Brain pericyte (primary cell): ENCODE measurements at places on chromosomes 13 and 19.

DNA sequence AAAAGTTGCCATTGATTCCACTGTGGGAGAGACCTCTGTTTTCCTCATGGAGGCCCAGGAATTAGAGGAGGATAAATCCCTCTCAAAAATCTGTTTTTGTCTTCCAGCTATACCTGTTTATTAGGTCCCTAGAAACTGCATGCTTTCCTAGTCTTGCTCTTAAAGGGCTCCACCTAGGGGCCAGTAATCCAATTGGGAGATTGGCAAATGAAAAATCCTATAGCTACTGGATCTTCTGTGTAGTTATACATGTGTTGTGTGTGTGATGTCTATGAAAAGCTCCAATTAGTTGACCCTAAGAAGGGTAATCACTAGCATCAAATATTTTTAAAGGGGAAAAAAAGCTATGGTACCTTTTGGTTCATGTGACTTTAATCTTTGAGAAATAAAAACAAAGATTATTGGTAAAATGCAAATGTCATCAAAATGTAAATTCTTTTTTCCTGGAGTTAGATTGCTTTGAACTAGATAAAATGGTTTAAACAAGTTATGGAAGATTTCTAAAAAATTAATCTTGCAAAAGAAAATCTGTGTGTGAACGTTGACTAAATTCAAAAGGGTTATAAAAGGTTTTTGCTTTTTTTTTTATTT, 63.4 kb upstream of the C1QTNF9B start:
- no peak for DNase-seq

GRCh38 chr13:41398494-41399170, 58.7 kb upstream of the RGCC start:
- no peak for DNase-seq

DNA sequence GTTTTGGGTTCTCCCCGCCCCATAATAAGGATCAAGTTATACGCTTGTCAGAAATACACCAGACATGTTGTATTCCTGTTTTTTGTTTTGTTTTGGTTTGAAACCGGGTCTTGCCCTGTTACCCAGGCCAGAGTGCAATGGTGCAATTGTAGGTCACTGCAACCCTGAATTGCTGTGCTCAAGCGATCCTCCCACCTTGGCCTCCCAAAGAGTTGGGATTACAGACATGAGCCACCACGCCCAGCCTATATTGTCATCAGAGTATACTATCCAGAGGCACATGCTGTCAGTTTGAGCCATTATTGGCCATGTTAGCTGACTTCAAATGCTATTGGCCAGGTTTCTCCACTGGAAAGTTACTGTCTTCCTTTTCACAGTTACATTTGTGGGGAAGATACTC, 9.8 kb downstream of the SAFB start:
- DNase-seq: no peak

DNA sequence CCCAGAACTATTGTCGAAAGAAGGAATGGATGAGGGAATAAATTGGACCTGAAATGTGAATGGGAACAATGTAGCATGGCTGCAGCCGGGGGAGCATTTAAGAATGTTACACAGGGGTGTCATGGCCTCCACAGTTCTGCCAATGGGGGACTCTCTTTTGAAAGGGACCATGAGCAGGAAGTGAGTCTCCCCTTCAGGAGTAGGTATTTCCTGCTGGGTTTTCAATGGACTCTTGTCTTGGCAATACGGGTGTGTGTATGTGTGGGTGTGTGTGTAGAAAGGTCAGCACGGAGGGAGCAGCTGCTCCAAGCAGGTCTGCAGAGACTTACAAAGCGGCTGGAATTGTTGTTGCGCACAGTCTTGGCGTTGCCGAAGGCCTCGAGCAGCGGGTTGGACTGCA, 24.4 kb downstream of the MYO1F start:
- DNase-seq: no peak

- DNase-seq: no peak
These were observed 109.4 kb downstream of the CRYL1 start for GRCh38 chr13:20416223-20416745.

GRCh38 chr13:75417656-75418055, 64.3 kb downstream of the TBC1D4 start:
- DNase-seq: no peak

DNA sequence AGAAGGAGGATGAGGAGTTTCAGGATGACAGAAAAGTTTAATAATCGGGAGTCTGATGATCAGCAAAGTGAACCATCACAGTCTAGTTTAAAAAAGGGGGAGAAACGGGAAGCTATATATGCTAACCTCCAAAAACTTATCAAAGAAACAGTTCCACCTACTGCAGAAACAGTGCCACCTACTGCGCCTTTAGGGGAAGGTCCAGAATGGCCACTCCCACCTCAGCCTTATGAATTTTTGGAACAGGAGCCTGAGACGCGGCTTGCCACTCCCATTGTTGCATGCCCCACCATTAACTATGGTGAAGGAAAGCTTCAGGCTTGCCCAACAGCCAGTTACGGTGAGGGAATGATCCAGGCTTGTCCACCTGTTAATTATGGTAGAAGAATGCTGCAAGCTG, 929.0 kb downstream of the SLITRK6 start:
- no peak for DNase-seq

DNA sequence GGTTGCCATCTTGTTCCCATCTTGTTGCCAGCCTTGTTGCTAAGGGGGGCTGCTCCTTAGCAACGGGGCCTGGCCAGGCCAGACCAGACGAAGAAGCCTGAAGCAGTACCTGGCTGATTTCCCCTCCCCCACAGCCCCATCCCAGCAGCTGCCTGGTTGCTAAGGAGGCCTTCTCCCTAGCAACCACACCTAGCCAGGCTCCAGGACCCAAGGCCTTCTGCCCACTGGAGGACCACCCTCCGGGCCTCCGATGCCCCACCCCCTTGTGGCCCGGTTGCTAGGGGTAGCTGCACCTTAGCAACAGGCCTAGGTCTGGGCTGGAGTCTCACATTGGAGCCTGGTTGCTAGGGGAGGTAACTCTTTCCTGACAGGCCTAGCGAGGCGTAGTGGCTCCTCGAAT, 3.9 kb downstream of the PRRG2 start:
- DNase-seq: no peak

- DNase-seq: no peak
These were observed 19.4 kb downstream of the BRCA2 start for GRCh38 chr13:32334671-32335070.

DNA sequence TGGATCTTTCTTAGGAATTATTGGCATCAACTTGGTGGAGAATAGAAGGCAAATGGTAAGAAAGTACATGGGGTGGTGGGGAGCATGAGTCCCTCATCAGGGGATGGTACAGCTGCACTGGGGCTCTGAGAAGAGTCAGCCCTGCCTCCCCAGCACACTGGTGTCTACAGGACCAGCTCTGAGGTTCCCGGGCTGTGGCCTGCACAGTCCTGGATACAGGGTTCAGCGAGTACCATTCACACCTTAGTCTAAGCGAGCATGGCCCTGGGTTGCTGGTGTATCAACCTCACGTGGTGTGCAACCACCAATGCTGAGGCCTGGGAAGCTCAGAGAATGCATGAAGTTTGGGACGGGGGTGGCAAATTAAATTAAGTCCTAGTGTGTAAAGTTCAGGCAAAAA, 10.1 kb downstream of the TMEM255B start:
- DNase-seq: no peak

DNA sequence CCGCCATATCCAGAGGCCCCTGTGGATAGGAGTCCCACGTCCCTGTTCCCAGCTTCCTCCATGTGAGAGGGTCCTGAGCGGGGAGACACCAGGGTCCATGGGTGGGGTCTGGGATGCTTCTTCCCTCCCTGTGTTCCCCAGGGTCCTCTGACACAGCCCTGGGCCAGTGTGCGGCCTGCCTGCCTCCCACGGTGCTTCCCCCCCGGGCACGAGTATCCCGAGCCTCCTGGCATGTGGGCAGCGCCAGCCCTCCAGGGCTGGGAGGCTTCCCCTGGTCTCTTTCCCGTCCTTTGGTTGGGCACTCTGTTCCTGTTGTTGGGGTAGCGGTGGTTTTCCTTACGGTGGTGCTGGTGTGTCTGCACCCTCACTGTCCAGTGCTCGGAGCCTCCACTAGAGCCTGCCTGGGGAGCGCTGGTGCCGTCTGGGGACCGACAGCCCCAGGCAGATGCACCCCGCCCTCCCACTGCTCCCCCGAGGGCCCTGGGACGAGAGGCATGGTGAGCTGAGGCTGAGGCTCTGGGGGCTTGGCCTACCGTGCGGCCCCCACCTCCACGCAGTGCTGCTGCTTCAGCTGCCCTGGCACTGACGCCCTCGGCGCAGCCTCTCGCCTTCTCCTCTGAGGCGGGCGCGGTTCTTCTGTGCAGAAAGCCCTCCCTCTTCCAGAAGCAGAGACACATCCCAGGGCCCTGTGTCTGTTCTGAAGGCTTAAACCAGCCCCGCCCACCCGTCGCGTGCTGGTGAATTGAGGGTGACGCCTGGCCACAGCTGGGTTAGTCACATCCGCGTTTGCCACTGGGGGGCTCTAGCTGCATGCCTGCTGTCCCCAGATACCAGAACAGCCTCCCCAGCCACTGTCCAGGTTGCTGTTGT, 27.9 kb downstream of the PLEKHJ1 start:
- DNase-seq: no peak
